Left renal cortex interstitium (tissue), 4 donors: ENCODE measurements at places on chromosomes 3 and 15.

DNA sequence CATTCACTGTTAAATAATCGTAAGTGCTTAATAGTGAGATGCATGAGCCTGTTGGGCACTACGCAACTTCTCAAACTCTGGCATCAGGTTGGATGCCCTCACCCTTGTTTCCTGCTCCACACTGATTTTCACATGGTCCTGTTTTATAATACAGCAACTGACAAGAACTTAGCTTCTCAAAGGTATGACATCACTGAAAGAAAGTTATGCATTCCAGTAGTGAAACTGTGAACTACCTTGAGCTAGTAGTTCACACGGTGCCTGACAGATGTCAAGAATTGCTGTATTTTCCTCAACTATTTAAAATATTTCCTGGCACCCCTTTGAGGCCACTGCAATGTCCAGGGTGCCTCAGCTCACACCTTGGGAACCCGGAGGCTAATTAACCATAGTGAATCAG is 327.5 kb downstream of the RORA start:
- DNase-seq, result no peak

DNA sequence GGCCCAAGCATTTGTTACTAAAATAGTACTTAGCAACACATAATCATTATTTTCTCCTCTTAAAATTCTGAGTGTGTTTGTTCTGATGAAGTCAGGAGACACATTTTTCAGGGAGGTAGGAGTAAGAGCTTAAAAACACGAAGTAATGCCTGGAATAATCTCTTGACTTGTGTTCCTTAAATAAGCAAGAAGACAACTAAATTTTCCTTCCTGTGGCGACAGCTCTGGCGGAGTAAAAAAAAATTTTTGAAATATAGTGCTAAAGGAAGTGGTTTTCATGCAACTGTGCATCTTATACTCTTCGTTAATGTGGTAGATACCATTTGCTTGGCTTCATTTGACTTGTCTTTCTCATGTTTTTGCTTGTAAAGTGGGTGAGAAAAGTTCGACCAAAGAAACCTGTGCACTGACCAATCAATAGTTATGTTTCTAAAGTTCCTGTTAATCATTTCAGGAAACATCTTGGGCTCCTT is 11.1 kb upstream of the MBNL1 start:
- no peak for DNase-seq

DNA sequence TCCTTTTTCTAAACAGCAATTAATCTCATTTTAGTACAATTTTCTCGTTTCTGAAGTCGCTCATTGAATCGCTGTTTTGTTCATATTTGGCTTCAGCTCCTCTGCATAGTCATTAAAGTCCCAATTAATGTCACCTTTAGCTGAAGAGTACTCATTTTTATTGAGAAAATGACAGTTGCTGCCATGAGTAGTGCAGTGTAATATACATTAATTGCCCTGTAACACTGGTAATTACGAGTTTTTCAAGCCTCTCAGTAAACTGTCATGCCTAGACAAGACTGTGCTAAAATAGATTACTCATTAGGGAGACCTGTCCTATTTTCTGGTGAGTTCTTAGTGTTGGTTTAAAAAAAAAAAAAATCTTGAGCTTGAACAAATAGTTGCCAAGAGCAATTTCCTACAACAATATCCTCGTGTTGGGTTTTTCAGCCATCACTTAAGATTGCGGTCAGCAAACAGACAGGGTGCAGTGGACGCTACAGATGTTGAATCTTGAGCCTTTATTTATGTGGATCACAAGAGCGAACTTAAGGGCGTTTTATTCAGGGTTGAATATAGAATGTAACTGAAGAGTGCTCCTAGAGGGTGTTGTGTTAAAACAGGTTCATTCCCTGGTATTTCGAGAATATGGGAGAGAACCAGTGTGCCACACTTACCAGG is 176.0 kb downstream of the CDIN1 start:
- no peak for DNase-seq

GRCh38 chr3:80079886-80080285 is 312.1 kb upstream of the ROBO1 start:
- no peak for DNase-seq

GRCh38 chr3:153681057-153681456 is 440.1 kb upstream of the ARHGEF26 start:
- no peak for DNase-seq

- DNase-seq, result no peak
Observed at GRCh38 chr15:61612111-61612510, 383.0 kb upstream of the RORA start.

DNA sequence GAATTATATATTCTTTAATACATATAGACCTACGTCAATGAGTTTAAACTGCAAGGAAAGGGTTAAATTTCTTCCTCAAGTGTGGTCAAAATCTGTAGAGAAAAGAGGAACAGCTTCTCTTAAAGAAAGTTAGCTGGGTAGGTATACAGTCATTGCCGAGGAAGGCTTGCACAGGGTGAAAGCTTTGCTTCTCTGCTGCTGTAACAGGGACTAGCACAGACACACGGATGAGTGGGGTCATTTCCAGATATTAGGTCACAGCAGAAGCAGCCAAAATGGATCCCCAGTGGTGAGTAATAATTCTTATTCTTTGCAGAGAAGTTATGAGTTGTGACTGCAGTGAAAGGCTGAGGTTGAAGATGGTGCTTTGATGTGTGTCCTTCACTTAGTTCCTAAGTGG is at the start of gene CD86:
Gene CD86, plus strand, starts transcription at position 148 of the 400 bp plus-strand sequence. Its CDS starts 128 bp downstream, at position 276.
- no peak for DNase-seq

- DNase-seq, result peak; percentile 11
Observed at GRCh38 chr3:140219291-140219690, 284.3 kb downstream of the CLSTN2 start.

DNA sequence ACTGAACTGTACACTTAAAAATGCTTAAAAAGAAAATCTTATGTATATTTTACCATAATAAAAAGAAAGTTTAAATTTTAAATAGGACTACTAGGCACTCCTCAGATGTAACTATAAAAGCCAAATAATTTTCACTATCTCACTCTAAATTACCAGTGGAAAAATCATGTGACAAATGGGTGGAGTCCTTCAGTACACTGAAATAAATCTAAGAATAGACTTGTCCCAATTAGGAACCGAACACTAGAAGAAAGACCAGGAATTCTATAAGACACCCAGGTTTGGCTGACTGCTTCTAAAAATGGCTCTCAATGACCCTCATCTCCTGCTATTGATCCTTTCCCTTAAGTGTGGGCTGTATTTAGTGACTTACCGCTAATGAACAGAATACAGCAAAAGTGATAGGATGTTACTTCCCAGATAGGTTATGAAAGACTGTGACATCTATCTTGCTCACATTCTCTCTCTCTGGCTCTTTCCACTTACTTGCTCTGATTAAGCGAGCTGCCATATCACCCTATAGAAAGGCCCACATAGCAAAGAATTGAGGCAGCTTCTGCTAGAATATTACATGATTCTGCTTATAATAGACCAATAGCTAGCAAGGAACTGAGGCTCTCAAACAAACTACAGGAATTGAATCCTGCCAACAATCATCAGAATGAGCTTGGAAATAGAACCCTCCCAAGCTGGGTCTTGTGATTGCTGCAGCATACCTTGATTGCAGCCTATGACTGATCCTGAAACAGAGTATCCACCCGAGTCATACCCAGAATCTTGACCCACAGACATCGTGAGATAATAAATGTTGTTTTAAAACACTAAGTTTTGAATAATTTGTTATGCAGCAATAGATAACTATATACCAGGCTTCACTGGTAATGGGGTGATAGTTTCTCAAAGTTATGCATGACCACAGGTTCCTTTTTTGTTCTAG is 16.9 kb downstream of the TTBK2 start:
- no peak for DNase-seq

DNA sequence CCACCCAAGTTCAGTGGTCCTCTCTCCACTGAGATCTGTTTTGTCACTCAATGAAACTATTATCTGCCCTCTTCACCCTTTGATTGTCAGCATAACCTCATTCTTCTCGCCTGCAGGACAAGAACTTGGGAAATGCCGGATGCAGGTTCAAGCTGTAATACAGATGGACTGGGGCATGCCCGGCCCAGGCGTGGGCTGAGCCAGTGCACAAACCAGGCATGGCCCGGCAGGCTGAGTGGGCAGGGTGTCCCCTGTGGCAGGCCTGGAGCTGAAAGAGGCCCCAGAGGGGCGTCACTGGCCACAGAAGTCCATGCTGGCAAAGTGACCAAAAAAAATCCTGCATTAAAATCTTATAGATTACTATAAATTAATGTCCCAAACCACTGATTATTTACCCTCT is 638.9 kb upstream of the EPHA6 start:
- no peak for DNase-seq

GRCh38 chr3:152893647-152894046 is 58.7 kb downstream of the P2RY1 start:
- DNase-seq, result no peak

DNA sequence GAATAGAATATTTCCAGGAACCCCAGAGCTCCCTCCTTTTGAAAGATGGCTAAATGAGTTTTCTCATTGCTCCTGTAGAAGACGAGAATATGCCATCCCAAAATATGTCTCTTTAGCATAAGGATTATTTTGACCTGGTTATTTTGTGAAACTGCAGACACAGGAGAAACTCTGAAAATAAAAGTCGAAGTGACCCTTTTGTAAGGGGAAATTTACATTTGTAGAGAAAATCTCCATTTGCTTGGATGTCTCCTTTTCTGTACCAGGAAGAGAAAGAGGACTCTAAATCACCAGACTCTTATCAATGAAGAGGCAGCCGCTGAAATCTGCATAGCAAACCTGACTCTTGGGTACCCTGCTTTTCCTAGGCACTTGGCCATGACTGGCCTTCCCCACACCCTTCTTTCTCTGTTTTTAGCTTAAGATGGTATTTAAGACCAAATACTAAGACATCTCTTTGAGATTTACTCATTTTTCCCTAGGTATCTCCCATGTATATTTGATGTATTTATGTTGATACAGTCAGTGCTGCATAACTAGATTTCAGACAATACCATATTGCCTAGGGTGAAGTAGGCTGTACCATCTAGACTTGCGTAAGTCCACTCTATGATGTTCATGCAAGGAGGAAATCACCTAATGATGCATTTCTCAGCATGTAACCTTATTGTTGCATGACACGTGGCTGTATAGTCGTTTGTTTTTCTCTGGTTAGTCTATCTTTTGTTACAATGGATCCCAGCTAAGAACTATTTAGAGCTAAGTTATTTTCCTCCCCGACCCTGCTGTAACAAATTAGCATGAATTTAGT is 98.2 kb upstream of the UBE3A start:
- DNase-seq, result no peak

DNA sequence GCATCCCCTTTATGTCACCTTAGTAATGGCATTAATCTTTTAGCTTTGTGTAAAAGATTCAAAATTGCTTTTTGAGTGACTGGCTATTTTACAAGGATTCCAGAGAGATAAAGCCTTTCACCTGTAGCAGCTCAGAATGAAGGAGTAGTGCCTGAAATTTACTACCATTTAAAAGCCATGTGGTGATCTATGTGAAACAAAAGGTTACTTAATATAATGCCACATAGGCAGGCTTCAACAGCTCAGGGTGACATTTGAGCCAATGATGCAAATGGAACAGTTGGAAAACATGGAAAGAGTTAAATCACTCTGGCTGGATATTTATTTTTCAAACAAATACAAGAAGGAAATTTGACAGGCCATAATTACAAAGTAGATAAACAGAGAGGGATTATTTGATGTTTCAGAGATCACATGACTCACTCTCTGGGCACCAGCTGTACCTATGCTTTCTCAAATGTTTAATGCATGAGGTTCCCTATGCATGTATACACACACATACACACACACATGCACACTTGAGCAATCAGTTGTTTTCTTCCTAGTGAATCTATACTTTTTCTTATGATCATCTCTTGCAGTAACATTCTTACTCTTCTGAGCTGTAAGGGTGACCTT is 171.5 kb downstream of the ZMAT3 start:
- no peak for DNase-seq

DNA sequence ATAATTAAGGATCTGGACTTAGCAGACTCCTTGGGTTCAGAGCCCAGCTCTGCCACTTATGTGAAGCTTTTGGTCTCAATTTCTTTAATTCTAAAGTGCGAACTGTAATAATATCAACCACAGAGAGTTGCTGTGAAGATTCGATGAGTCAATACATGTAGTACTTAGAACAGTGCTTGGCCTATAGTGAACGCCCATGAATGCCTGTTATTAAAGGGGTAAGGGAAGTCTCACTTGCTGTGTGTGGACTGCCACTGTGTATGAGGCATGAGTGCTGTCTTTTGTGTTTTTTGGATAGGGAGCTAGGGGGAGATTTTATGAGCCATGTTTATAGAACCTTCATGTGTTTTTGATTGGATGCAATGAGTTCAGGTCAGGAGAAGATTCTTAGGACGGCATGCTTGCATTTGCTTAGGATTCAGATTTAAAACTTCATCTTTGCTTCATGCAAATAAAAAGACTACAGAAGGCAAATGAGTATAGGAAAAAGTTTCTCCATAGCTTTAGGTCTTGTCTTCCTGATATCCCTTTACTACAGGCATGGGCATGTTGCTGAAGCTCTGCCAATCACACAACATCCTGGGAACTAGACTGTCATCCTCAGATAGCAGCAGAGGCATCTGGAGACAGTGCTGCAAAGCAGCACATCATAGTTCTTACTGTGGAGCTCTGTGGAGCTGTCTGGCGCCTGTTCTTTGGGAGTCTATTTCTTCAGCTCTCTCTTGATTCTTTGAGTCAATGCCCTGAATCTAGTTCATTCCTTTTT is 50.0 kb downstream of the PLS1 start:
- no peak for DNase-seq

DNA sequence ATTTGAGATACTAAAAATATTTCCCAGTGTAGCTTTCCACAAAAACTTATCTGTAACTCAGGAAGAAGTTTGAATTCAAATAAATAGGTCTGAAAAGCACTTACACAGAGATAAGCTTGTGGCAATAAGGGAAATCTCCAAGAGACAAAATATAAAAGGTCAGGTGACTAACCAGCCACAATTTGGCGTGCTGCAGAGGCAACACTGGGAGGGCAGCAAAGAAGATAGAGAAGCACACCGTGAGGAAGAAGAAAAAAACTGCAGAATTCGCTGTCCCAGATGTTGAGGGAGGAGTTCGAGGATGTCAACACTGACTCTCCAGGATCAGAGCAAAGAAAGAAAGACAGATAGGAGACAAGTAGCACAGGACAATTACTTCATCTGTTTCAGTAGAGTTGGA is 204.4 kb downstream of the FMN1 start:
- no peak for DNase-seq

GRCh38 chr15:90845201-90845949 is 23.0 kb upstream of the FURIN start:
- DNase-seq, result no peak

GRCh38 chr3:122609798-122610559 is 32.5 kb downstream of the PARP15 start:
- DNase-seq, result no peak

GRCh38 chr15:31280046-31280830 is 46.4 kb upstream of the KLF13 start:
- DNase-seq, result no peak

- no peak for DNase-seq
Observed at GRCh38 chr15:51341366-51342226, at the start of gene GLDN. GLDN (plus strand) TSS chr15:51341655; CDS start chr15:51341685, 30 bp downstream.

- DNase-seq, result no peak
Observed at GRCh38 chr3:52704611-52705437, 767 bp downstream of the GLT8D1 start.

GRCh38 chr3:157102098-157102497 is 57.8 kb downstream of the CCNL1 start:
- no peak for DNase-seq
